Umbilical cord (tissue), 2 donors: ENCODE measurements at places on chromosomes 5 and 9. TPM values are rescaled to one million over a fixed set of nuclear protein-coding genes. Genes with fewer than 3 reads are reported as not detected.

The MUSK gene
- total RNA-seq = 5.3 TPM

The LVRN gene
- total RNA-seq = 2.4 TPM

The SLC1A1 gene
- total RNA-seq = 3.9 TPM

The DEPDC1B gene
- 16.9 TPM for total RNA-seq

The HDAC3 gene
- total RNA-seq = 59.9 TPM

The TLX3 gene
- total RNA-seq = not detected

The MOB3B gene
- total RNA-seq = 5.8 TPM
